Panc1 (cell line): ENCODE measurements at places on chromosomes 5 and 9. TPM values are rescaled to one million over a fixed set of nuclear protein-coding genes. Genes with fewer than 3 reads are reported as not detected.

The GHR gene
- 0.05 TPM for total RNA-seq

The FAM163B gene
- not detected for total RNA-seq

The CEL gene
- total RNA-seq = 4.3 TPM

The DNAH5 gene
- total RNA-seq = 8.0 TPM

The TMEM215 gene
- total RNA-seq = not detected

The FAXDC2 gene
- 0.39 TPM for total RNA-seq

The ANKRD33B gene
- total RNA-seq = 19.1 TPM

The LCN1 gene
- not detected for total RNA-seq

The ACOT12 gene
- total RNA-seq = 0.74 TPM

The OR1J2 gene
- total RNA-seq = not detected

The SOHLH1 gene
- total RNA-seq = not detected

The SLC25A2 gene
- total RNA-seq = 0.28 TPM
